ENCODE measurements at places on chromosomes 3 and 15.

- no peak for DNase-seq
Measured at GRCh38 chr3:123590685-123591450, 6.0 kb upstream of the HACD2 start.

DNA sequence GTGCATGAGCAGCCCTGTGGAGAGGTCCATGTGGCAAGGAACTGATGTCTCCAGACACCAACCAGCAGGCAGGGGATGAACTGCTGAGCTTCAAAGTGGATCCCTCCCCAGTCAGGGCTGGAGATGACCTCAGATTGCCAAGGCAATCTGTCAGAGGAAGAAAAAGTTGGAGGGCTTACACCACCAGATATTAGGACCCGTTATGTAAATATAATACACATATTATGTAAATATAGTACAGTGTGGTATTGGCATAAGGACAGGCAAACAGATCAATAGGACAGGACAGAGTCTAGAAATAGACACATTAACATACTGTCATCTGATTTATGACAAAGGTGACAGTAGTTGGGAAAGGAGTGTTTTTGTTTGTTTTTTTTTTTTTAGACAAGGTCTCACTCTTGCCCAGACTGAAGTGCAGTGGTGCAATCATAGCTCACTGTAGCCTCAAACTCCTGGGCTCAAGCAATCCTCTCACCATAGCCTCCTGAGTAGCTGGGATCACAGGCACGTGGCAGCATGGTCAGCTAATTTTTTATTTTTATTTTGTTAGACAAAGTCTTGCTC lies 18.0 kb upstream of the RAB7A start:
- DNase-seq, result no peak

GRCh38 chr3:172204716-172205115 lies 165.3 kb downstream of the FNDC3B start:
- no peak for DNase-seq

DNA sequence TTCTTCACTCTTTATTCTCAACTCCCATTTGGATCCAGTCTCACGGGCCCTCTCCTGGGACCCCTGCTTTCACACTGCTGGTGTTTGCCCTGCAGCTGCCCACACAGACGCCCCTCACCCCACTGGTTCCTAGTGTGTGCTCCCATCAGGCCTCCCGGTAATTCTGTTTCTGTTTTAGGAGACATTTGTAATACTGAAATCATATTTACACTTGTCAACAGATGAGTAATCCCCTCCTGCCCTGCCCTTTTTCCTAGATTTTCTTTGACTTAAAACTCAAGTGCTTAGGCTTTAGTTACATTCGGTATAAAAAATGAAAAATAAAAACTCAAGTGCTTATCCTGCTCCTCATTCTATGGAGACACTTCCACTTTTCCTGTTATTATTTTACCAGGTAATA lies 18.4 kb upstream of the ABTB1 start:
- no peak for DNase-seq

DNA sequence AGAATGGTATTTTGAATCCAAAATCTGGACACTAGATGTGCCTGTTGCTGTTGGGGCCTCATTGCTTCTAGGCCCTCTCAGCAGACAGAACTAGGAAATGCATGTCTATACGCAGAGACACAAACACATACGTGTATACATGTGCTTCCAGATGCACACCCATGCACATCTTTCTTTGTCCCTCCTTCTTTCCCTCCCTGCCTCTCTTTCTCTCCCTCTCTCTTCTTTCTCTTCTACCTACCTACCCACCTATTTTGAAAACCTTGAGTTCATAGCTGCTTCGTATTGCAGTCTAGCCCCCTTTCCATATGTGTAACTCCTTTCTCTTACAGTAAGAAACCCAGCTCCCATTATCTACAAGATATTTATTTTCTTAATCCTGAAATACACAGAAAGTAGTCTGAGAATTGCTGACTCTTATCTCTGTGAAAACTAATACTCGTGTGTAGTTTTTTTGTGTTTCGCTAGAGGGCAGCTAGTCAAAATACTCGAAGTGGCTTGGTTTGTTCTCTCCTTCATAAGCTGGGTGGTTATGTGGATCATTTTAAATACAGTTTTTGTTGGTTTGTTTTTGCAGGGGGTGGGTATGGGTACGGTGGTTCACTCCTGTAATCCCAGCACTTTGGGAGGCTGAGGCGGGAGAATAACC lies 18.5 kb downstream of the RPL32 start:
- no peak for DNase-seq

GRCh38 chr3:153320585-153321128 lies 158.6 kb downstream of the RAP2B start:
- no peak for DNase-seq

- no peak for DNase-seq
Measured at GRCh38 chr3:168796339-168796738, 700.6 kb upstream of the GOLIM4 start.

GRCh38 chr15:60297047-60297446 lies 100.7 kb downstream of the ANXA2 start:
- DNase-seq, result no peak

DNA sequence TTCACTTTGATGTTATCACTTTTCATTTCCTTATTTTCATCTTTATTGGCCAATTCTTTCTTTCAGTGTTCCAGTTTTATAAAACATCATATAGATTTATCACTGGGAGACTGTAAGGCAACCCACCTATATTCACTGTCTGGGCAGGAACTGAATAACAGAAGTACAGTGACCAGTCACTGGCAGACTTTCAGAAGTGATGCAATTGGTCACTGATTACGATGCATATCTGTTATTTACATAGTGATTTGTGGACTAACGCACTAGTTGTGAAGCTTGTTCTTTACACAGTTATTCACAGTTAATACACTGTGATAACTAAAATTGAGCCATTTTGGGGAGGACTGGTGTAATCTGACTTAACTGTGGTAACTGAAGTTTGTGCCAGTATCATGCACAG lies 190.2 kb upstream of the DPH6 start:
- no peak for DNase-seq

- DNase-seq, result no peak
Measured at GRCh38 chr15:90558171-90558573, 28.4 kb downstream of the CRTC3 start.
